B cell (primary cell): ENCODE measurements at places on chromosomes 4 and X. TPM values are rescaled to one million over a fixed set of nuclear protein-coding genes. Genes with fewer than 3 reads are reported as not detected.

GRCh38 chr4:24774452-24774851, 20.9 kb upstream of the SOD3 start:
- no peaks in the 10 kb centered on the region for H3K36me3 ChIP-seq
- DNase-seq = no peak
- H3K4me1 ChIP-seq = no peaks in the 10 kb centered on the region
- H3K27me3 ChIP-seq = no peaks in the 10 kb centered on the region

GRCh38 chr4:126568652-126569570, 1063.8 kb upstream of the INTU start:
- H3K4me1 ChIP-seq = no peaks in the 10 kb centered on the region
- no peak overlapping the region for H3K4me3 ChIP-seq
- DNase-seq = no peak
- H3K27ac ChIP-seq = no peak overlapping the region
- H3K36me3 ChIP-seq = no peaks in the 10 kb centered on the region

DNA sequence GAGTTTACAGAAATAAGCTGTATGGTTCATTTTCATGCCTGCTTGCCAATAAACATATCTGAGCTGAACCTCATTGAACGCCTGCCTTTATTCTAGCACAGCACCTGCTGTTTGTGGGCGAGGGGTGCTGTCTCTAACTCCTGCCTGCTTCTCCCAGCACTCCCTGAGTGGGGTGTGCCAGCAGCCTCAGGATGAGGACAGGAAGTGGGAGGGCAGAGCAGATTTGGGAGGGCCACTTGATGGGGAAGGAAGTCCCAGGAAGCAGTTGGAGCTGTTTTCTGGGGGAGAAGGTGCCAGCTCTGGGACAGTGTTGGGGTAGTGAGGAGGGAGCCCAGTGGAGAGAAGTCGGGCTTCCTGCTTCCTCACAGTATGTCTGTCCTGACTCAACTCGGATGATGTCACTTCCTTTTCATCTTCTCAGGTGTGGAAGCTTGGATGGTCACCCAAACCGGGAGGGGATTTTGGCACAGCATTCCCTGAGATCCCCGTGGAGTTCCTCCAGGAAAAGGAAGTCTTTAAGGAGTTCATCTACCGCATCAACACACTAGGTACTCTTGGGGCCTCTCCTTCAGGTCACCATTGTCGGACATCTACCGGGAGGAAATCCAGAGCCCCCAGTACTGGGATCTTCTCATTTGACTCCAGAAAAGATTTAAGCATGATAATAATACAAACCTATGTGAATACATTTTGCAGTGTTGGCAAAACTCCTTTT, 29.0 kb upstream of the MSANTD1 start:
- no peak for DNase-seq
- H3K4me1 ChIP-seq = no peaks in the 10 kb centered on the region
- no peak overlapping the region for H3K4me3 ChIP-seq
- no peaks in the 10 kb centered on the region for H3K27me3 ChIP-seq

- no peaks in the 10 kb centered on the region for H3K4me1 ChIP-seq
- no peaks in the 10 kb centered on the region for H3K27me3 ChIP-seq
- no peaks in the 10 kb centered on the region for H3K36me3 ChIP-seq
- H3K4me3 ChIP-seq = no peak overlapping the region
- no peak for DNase-seq
Measured at GRCh38 chr4:152245680-152246079, 290.2 kb downstream of the FBXW7 start.

DNA sequence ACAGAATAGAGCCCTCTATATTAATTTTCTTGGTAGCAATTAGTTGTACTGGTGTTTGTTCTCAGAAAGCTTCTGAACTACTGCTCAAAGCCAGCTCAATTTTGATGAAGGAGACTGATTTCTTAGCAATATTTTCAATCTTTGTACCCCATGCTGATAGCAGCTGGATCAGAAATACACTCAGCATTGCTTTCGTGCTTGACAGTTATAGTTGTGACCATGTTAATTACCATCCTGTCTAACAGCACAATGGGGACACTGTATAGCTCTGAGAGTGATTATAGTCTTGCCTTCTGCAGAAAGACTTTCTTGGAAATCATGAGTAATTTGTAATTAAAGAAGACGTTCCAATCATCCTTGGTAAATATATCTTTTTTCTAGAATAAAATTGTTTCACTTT, 79.7 kb upstream of the GNPDA2 start:
- H3K4me1 ChIP-seq = no peaks in the 10 kb centered on the region
- no peaks in the 10 kb centered on the region for H3K27me3 ChIP-seq
- no peak overlapping the region for H3K27ac ChIP-seq
- H3K4me3 ChIP-seq = no peak overlapping the region
- no peaks in the 10 kb centered on the region for H3K36me3 ChIP-seq

DNA sequence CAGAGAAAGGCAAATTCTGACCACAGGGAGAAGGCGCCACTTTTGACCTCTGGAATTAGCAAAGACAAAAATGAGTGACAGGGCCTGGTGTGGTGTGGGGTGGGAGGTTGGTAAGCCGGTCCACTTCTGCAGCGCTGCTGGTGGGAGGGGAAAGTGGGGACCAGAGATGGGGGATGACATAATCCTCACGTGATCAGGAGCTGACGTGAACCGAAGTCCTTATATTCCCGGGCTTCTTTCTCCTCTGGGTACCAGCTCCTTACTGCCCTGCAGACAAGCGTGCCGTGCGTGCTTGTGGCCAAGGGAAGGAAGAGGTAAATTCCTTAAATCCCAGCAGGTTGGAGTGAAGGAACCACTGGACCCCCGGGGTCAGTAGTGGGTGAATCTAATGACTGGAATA, at the start of gene TCEAL7:
Gene TCEAL7, plus strand, starts transcription at position 249 of the 400 bp plus-strand sequence. CDS start 1,165 bp downstream, outside the sequence.
- no peaks in the 10 kb centered on the region for H3K27me3 ChIP-seq
- no peaks in the 10 kb centered on the region for H3K4me1 ChIP-seq
- no peak within 1 kb of the TSS for H3K4me3 ChIP-seq
- H3K36me3 ChIP-seq = no peaks in the 10 kb centered on the region
- H3K27ac ChIP-seq = no peak within 1 kb of the TSS

GRCh38 chr4:52600275-52600674, 58.8 kb downstream of the USP46 start:
- no peak overlapping the region for H3K27ac ChIP-seq
- H3K4me1 ChIP-seq = no peaks in the 10 kb centered on the region
- no peak overlapping the region for H3K4me3 ChIP-seq
- no peak for DNase-seq
- H3K27me3 ChIP-seq = no peaks in the 10 kb centered on the region

GRCh38 chr4:79948739-79949138, 124.3 kb downstream of the ANTXR2 start:
- no peak overlapping the region for H3K4me3 ChIP-seq
- no peaks in the 10 kb centered on the region for H3K4me1 ChIP-seq
- H3K27me3 ChIP-seq = no peaks in the 10 kb centered on the region
- DNase-seq = no peak

GRCh38 chr4:102493257-102493656, 7.9 kb upstream of the NFKB1 start:
- DNase-seq = no peak
- no peak overlapping the region for H3K4me3 ChIP-seq
- H3K27me3 ChIP-seq = no peaks in the 10 kb centered on the region
- H3K36me3 ChIP-seq = no peaks in the 10 kb centered on the region

GRCh38 chrX:10240918-10241317, 84.1 kb downstream of the CLCN4 start:
- no peak for DNase-seq
- H3K4me3 ChIP-seq = no peak overlapping the region
- no peaks in the 10 kb centered on the region for H3K4me1 ChIP-seq
- no peak overlapping the region for H3K27ac ChIP-seq
- no peaks in the 10 kb centered on the region for H3K36me3 ChIP-seq

DNA sequence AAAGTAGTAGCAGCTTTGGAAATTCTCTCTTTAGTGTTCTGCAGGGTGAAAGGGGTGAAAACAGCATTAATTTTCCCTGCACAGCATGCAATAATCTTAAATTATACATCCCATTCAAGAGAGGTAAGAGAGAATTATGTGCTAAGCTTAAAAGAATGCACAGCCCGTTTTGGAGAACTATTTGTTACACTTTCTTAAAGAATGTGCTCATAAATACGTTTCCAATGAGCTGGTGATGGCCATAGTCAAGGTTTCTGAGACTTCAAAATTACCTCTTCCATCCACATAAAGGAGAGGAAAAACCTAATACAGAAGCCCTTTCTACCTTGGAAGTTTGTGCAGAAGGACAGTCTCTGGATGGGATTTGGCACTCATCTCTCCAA, 766.7 kb upstream of the TENM3 start:
- no peaks in the 10 kb centered on the region for H3K4me1 ChIP-seq
- H3K36me3 ChIP-seq = no peaks in the 10 kb centered on the region
- no peak overlapping the region for H3K4me3 ChIP-seq
- DNase-seq = no peak
- H3K27ac ChIP-seq = no peak overlapping the region

GRCh38 chr4:169996379-169997240, 29.6 kb downstream of the MFAP3L start:
- H3K27ac ChIP-seq = no peak overlapping the region
- H3K4me3 ChIP-seq = no peak overlapping the region
- no peaks in the 10 kb centered on the region for H3K4me1 ChIP-seq
- DNase-seq = no peak

DNA sequence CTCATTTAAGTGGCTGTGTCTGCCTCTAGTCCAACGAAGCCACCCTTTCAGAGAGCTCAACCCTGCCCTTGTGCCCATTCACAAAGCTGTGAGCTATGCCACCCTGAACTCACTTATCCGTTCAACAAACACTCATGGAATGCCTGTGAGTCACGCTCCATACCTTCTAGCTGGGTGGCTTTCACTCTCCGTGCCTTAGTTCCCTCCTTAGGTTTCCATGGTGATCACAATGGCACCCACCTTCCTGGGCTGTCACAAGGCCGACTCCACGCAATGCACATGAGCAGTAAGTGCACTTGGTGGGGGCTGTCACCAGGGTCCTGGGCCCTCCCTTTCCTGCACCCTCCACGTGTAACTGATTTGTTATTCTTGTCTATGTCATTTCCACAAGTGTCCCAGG, 37.2 kb upstream of the PPP2R2C start:
- no peaks in the 10 kb centered on the region for H3K27me3 ChIP-seq
- no peaks in the 10 kb centered on the region for H3K4me1 ChIP-seq
- H3K4me3 ChIP-seq = no peak overlapping the region

GRCh38 chr4:187171706-187172339, 448.2 kb upstream of the FAT1 start:
- no peaks in the 10 kb centered on the region for H3K27me3 ChIP-seq
- no peaks in the 10 kb centered on the region for H3K4me1 ChIP-seq
- H3K4me3 ChIP-seq = no peak overlapping the region
- H3K27ac ChIP-seq = no peak overlapping the region
- DNase-seq = no peak

- H3K4me1 ChIP-seq = peaks cover 4% of the 10 kb centered on the region
- no peak overlapping the region for H3K27ac ChIP-seq
- no peaks in the 10 kb centered on the region for H3K36me3 ChIP-seq
- H3K4me3 ChIP-seq = no peak overlapping the region
- no peak for DNase-seq
Measured at GRCh38 chrX:72137846-72138495, 6.3 kb upstream of the RTL5 start.

DNA sequence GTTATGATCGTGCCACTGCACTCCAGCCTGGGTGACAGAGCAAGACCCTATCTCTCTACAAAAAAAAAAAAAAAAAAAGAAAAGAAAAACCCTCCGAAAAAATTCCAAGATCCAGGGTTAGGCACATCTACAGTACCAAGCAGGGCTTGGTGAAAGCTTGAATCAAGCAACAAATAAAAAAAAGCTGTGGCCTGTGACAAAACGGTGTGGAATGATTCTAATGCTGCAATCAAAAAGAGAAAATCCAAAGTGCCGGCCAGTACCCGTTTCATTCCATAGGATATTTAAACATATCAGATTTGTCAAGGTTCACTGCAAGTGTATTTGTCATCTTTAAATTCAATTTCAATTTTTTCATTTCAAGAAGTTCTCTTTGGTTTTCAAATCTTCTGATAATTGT, 20.5 kb downstream of the RWDD4 start:
- no peaks in the 10 kb centered on the region for H3K4me1 ChIP-seq
- no peak overlapping the region for H3K4me3 ChIP-seq
- peaks cover 2% of the 10 kb centered on the region for H3K36me3 ChIP-seq
- DNase-seq = no peak

GRCh38 chr4:113878668-113879067, 100.8 kb downstream of the ARSJ start:
- no peaks in the 10 kb centered on the region for H3K4me1 ChIP-seq
- no peak overlapping the region for H3K27ac ChIP-seq
- H3K4me3 ChIP-seq = no peak overlapping the region
- no peaks in the 10 kb centered on the region for H3K36me3 ChIP-seq
- no peak for DNase-seq

DNA sequence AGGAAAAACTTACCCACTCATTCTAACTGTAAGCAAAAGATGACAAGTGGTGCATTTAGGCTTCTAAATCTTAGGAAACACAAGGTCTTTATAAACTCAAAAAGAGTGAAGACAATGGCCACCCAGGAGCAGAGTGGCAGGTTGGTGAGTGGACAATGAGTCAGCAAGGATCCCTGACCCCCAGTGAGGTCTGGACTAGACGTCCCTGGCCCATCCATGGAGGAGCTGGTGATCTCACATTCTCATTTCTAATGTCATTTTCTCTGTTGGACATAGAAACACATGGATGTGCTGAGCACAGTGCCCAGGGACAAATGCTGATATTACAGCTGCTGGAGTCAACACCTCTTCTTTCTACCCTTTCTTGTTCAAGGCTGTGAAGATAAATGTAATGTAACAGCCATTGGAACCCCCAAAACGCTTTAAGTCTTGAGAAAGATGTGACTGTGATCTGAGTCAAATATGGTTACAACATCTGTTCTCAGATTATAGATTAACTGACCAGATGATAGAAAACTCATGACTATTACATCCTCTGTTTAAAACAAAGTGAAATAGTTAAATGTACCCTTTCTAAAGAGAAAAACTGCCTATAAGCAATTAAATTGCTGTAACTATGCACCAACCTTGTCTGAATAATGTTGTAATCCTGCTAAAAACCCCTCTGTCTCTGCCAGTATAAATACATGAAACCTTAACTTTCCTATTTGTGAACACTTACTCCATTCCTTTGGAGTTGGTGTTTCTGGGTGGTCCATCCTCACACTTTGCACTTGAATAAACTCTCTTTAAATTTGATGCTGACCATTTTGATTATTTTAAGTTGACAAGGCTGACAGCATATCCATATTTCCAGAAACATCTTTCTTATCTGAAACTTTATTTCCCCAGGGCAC, 92.7 kb downstream of the USP46 start:
- no peak for DNase-seq
- H3K36me3 ChIP-seq = no peaks in the 10 kb centered on the region
- H3K27ac ChIP-seq = no peak overlapping the region
- H3K4me3 ChIP-seq = no peak overlapping the region

- DNase-seq = no peak
- H3K4me3 ChIP-seq = no peak overlapping the region
- H3K27ac ChIP-seq = no peak overlapping the region
Measured at GRCh38 chrX:1093586-1094421, 118.6 kb downstream of the CRLF2 start.

GRCh38 chr4:188275686-188276085, 136.4 kb downstream of the TRIML1 start:
- no peak for DNase-seq
- no peak overlapping the region for H3K27ac ChIP-seq
- no peaks in the 10 kb centered on the region for H3K27me3 ChIP-seq
- H3K36me3 ChIP-seq = no peaks in the 10 kb centered on the region
- H3K4me1 ChIP-seq = no peaks in the 10 kb centered on the region

GRCh38 chr4:122674371-122674770, 53.5 kb upstream of the IL21 start:
- no peaks in the 10 kb centered on the region for H3K4me1 ChIP-seq
- H3K36me3 ChIP-seq = no peaks in the 10 kb centered on the region
- H3K4me3 ChIP-seq = no peak overlapping the region

Gene SYN1
- not detected in 2 replicates for total RNA-seq

Gene TLL1
- not detected in 2 replicates for total RNA-seq

Gene MUC7
- not detected in 2 replicates for total RNA-seq

Gene STARD8
- total RNA-seq = 0.46 and 0.54 TPM in 2 replicates
